ENCODE measurements at places on chromosomes 4 and X.

- DNase-seq = no peak
These were observed 237.0 kb downstream of the SCFD2 start for GRCh38 chr4:53128706-53129357.

GRCh38 chrX:31154946-31155345 is 83.1 kb upstream of the FTHL17 start:
- DNase-seq = no peak

DNA sequence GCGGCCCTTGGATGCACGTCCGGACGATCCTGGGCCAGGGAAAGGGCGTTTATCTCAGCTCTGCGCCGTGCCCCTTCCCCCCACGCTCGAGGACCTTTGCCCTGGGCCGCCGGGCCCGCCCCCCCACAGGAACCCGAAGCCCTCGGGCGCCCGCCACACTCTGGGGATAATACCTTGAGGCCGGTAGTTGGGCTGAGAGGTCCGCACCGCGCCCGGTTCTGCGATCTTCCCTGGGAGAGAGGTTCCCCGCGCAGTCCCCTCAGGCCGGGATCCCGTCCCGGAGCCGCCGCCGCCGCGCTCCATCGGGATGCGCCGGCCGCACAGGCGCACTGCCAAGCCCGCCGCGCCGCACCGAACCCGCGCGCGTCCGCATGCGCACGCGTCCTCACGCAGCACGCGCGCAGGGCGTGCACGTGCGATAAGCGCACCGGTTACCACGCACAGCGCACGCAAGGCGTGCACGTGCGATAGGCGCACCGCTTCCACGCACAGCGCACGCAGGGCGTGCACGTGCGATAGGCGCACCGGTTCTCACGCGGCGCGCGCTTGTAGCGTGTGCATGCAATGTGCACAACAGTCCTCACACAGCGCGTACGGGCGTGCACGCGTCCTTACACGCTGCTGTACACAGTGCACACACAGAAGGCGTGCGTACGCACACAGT is at the start of gene MAP7D2:
MAP7D2 (minus strand) TSS at position 331 of the 664 bp plus-strand sequence; CDS start at position 303, 28 bp downstream.
- DNase-seq = peak; percentile 48

- DNase-seq = no peak
These were observed 24.4 kb upstream of the JAKMIP1 start for GRCh38 chr4:6224735-6225134.

DNA sequence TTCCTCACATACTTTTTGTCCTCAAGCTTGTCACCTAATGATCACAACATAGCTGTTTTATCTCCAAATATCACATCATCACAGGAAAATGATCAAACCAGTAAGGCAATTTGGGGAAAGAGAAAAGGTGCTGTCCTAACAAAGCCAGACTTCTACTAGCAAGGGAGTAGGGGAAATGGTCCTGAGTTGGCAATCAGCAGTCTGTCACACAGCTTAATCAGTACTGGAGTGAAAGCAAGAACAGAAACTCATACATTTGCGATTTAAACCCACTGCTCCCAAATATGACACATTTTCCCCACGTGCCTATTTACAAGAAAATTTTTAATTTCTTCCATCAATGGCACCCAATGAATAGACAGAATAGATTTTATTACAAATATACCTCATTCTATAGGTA is 546.8 kb upstream of the FMR1 start:
- no peak for DNase-seq
